ENCODE measurements at places on chromosomes 13 and 19.

- DNase-seq, result peak; percentile 23
Measured at GRCh38 chr19:4229179-4229931, at the start of gene EBI3. EBI3 (plus strand) TSS chr19:4229523; CDS start chr19:4229551, 28 bp downstream.

- peak; percentile 82 for DNase-seq
Measured at GRCh38 chr19:42440357-42441048, 2.2 kb downstream of the CXCL17 start.

DNA sequence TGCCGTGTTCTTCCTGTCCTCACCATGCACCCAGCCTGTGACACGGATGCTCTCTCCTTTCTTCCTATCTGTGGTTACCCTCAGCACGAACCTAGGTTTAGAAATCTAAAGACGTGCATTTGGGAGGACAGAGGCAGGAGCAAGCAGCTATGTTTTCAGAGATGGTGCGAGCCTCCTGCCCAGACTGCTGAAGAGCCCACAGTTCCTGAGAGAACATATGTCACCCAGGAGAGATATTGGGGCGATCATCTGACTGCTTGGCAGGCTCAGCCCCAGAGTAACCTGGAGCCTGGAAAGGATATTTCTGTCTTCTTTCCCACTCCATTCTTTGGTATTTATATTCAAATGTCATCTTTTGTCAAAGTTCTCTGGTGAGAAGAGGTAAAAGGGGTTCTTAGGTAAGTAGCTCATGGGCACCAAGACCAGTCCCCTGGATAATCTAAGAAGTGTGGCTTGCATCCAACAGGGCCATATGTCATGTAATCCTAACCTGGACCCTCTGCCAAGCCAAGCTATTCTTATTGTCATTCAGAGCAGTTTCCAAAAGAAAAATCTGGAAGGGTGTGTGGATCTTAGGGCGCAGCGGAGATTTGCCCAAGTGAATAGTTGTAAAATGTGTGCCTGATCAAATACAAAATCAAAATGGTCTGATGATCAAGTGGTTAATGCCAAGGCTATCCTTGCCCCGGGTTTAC is 59.5 kb downstream of the FGF9 start:
- DNase-seq, result no peak

GRCh38 chr13:92805766-92806165 is 420.8 kb upstream of the GPC6 start:
- DNase-seq, result no peak

DNA sequence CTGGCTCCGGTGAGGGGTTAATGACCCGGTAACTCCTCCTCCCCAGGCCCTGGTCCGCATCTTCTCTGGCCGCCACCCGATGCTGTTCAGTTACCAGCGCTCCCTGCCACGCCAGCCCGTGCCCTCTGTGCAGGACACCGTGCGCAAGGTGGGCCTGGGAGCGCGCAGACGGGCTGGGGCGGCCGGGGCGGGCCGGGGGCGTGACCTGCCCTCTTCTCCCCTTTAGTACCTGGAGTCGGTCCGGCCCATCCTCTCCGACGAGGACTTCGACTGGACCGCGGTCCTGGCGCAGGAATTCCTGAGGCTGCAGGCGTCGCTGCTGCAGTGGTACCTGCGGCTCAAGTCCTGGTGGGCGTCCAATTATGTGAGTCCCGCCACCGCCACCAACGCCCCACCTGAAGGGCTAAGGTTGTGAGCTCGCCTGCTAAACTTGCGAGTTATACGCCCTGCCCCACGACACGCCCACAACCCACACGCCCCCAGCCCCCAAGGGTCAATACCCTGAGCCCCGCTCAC is 10.4 kb downstream of the CPT1C start:
- DNase-seq, result no peak
